NCI-H1930 (cell line): ENCODE measurements at places on chromosomes 1 and 21.
A peak's percentile ranks its signal among the peaks of the same experiment; 100 is the strongest.

- DNase-seq: no peak
These were observed 860 bp downstream of the SDC3 start for GRCh38 chr1:30907481-30908315.

DNA sequence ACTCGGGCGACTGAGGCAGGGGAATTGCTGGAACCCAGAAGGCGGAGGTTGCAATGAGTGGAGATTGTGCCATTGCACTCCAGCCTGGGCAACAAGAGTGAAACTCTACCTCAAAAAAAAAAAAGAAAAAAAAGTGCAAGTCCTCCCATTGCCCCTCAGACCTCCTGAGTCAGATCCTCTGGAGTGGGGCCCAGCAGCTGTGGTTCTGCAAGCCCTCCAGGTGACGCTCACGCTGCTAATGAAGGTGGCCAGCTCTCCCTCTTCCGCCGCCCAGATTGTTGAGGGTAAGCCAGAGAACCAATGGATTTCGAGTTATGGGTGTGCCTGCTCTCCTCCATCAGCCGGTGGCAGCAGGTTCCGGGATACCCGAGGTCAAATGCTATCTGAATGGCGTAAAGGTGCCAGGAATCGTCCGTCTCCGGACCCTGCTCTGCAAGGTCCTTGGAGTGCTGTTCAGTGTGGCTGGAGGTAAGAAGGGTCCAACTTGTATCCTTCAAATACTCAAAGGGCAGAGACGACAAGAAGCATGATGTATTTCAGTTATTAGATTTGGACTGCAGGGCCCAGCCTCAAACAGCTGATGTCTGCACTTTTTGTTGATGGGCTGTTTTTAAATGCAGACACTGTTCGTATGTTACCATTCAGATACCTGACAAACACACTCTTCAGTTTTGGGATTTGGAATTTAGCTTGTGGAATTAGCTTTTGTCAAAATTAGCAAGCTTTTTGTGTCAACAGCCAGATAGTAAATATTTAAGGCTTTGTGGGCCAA lies 17.6 kb downstream of the CLCN6 start:
- no peak for DNase-seq

DNA sequence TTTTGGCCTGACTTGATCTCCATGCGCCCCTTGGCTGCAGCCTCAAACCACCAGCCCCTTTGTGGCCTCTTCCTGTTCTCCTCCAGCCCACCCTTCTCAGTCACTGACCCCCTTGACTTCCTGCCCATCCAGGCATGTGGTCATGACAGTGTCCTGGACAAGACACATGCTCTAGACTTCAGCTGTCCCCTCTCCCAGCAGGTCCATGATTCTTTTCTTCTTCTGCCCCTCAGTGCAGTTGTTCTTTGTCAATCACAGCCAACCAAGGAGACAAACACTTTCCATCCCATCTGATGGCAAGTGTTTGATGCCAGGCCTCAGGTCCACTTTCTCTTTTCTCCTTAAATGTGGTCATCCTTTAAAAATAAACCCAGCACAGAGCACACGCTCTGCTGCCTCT lies 49.7 kb downstream of the SYT6 start:
- no peak for DNase-seq

- no peak for DNase-seq
These were observed 1.7 kb upstream of the TMEM50B start for GRCh38 chr21:33481314-33481943.

DNA sequence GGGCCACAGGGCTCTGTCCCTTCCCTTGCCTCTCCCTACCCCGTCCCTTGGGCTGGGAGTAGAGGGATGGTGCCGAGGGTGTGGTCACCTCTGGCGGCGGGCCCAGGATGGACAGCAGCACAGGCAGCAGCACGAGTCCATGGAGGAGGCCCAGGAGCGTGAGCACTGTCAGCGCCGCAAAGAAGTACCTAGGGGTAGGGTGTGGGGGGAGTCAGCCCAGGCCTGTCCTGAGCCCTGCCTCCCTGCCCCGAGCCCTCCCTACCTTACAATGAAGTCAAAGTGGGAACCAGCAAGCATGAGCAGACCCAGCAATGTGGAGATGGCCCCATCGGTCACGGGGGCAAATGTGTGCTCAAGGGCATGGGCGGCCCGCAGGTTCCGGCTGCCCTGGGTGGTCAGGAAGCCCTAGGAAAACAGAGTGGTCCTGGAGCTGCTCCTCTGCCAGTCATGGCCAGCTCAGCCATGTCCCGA lies 14.7 kb downstream of the BTBD19 start:
- DNase-seq: no peak

DNA sequence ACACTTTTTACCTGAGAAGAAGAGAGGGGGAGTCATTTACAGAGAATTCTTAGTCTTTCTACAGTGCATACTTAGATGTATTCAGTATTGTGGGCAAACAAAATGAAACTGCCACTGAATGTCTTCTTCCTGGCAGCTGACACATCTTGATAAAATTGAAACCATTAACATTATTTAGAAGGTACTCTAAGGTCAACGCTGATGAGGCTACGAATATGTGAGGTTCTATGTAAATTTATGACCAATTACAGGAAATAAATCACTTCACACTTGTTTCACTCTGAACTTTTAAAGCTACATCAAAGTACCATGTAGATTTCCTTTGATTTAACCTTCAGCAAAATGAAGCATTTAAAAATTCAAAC lies 51.3 kb upstream of the GFI1 start:
- no peak for DNase-seq

DNA sequence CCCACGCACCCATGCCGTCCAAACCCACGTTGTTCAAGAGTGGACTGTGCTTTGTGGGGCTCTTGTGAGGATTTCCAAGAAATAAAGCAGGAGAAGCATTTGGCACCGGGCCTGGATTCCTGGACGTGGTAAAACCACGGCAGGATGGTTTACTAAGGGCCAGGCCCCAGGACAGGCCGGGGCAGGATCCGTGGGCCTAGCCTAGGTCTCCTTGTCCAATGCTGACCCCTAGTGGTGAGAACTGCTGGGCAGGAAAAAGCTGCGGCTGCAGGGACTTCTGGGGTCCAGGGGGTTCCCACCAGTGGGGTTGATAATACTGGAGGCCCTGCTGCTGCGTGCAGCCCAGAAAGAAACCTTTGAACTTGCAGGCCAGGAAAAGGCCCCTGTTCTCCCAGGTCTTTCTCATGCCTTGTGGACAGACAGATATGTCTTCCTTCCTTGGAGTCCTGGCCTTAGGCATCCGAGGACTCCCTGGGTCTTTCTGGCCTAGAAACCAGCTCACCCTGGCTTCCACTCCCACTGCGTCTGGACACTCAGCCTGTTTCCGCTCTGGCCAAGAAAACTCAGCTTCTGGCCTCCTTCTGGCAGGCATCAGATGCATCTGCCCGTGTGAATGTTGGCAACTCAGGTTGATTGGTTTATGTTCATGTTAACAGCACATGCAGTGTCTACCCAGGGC lies 106.9 kb upstream of the TMEM51 start:
- DNase-seq: peak; percentile 56

DNA sequence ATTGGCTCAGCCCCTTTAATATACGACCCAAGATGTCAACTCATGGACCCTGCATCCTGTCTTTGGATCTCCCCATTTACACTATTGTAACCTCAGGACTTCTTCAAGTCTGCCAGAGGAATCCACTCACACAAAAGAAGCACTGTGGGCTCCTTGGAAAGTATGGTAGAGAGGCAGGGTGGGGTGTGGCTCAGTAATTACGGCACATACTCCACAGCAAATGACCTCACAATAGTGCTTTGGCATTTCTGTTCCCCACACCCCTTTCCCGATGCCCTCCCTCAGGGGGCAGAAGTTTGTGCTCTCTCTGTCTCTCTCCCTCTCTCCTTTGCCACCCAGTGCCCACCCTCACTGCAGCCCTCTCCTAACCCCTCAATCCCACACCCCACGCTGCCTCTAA lies 27.8 kb upstream of the IFNAR2 start:
- DNase-seq: no peak

DNA sequence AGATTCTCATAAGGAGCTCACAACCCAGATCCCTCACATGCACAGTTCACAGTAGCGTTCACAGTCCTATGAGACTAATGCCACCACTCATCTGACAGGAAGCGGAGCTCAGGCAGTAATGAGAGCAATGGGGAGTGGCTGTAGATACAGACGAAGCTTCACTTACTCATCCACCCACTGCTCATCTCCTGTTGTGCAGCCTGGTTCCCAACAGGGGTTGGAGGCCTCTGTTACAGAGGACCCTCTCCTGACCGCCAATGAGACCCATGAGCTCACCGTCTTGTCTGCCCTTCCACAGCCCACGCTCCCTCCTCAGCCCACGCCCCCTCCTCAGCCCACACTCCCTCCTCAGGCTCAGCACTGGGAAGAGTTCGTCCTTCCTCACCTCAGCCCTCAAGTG lies 39.6 kb downstream of the RSPH1 start:
- no peak for DNase-seq

GRCh38 chr1:210796421-210796820 lies 337.5 kb downstream of the KCNH1 start:
- no peak for DNase-seq

GRCh38 chr21:41164981-41165655 lies 2.8 kb upstream of the BACE2 start:
- no peak for DNase-seq

DNA sequence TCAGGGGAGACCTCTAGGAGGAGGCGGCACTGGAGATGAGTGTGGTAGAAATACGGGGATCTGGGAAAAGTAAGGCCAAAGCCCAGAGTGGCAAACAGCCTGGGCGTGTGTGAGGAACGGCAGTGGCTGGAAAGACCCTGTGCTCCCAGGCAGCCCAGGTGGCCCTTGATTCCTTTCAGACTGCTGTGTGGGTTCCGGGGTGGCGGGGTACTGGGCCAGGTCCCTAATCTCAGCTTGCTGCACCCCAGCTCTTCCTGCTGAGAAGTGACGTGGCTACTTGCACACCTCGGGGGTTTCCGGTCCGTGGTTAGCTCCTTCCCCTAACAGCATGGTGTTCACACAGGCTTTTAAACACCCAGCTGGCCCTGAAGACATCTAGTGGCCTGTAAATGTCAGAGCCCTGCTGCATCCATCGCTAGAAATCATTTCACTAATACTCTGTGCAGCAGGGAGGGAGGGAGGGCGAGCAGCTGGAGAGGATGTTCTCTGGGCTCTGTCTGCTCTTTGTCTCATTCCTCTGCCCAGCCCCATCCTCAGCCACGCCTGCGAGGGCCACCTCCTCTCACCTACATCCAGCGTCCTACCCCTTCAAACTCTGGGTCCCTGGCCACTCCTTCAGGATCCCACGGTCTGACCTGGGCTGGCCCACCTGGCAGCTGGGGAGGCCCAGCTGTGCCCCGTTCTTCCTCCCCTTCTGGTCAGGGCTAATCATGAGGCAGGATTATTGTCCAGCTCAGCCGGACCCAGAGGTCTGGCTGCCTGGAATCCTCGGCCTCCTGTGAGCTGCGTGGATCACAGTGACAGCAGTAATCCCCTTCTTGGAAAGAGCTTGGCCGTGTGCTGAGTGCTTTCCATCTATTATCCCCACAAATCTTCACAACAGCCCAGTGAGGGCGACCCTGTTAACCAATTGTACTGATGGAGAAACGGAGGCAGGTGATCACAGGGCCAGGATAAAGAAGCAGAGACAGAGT lies 7.2 kb downstream of the ZDHHC18 start:
- no peak for DNase-seq

- no peak for DNase-seq
These were observed 237.3 kb upstream of the PROX1 start for GRCh38 chr1:213750231-213751063.

DNA sequence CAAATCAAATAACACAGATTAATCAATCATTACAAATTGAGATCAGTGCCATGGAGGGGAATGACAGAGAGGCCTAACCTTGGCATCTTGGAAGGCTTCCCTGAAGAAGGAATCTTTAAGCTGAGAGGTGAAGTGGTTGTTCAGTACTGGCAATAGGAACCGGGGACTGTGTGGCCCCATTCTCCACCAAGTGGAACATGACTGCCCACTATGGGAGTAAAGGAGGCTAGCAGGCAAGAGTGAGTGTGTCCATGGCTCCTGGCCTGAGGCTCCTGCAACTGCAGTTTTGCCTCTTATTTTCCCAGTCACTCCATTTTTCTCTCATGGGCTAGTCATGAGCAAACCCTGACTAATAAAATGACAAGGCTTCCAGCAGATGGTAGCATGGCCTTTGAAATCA lies 112.2 kb upstream of the GJB5 start:
- DNase-seq: no peak

DNA sequence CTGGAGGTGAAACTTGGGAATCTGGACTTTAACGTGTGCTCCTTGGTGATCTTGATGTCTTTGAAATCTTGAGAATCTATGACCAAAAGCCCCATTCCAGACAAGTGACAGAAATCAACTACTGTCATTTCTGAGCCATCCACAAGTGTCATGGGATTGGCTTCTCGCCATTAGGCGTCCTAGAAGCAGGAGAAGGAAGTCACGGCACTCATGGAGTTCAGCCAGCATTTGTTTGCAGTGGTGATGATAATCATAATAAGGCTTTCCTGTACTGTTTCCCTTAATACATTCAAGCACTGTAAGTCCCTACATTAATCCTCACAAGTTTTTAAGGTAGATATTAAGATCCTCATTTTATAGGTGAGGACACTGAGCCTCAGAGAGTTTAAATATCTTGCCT lies 11.9 kb downstream of the F5 start:
- DNase-seq: no peak

DNA sequence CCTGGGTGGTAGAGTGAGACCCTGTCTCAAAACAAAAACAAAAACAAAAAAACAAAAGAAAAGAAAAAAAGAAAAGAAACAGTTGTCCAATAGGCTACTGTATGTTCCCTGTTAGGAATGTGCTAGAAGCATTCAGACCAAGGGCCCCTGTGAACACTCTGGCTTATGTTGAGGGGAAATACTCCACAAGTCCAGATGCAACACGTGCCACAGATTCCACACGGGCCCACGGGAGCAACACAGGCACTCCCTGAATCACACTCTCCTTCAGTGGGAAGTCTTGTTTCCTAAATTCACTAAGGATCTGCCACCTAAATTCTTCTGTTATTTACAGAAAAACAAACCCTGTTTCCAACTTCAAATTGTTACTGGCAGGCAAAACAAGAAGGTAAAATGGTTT lies 291.1 kb downstream of the PCP4 start:
- DNase-seq: no peak

GRCh38 chr1:199657449-199657848 lies 370.1 kb upstream of the NR5A2 start:
- no peak for DNase-seq

DNA sequence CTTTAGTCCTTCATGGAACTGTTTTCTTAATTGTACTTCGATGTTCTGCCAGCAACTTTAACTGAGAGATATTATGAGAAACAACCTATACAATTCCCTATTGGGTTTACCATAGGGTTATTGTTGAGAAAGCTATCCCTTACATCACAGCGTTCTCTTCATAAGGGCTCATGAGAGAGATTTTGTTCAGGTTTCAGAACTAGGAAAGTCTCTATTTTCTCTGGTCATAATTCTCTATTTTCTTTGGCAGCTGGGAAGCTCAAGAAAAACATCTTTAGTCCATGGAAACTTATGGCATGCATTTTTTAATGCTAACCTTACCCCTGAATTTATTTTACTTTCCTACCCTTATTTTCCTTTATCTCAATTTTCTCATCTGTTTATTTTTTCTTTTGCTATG lies 38.2 kb downstream of the NMNAT2 start:
- no peak for DNase-seq

- no peak for DNase-seq
These were observed 136.1 kb upstream of the ARHGEF16 start for GRCh38 chr1:3318329-3318728.
